MG63 (cell line): ENCODE measurements at places on chromosomes 6 and 20. TPM values are rescaled to one million over a fixed set of nuclear protein-coding genes. Genes with fewer than 3 reads are reported as not detected.
A peak's percentile ranks its signal among the peaks of the same experiment; 100 is the strongest.

Gene MRS2
- total RNA-seq = 9.6 and 13.3 TPM in 2 replicates

Gene STXBP5
- total RNA-seq = 6.0 and 8.9 TPM in 2 replicates

Gene HLA-DQB1
- not detected in 2 replicates for total RNA-seq

- no peak for DNase-seq
Observed at GRCh38 chr6:54827010-54827409, 19.6 kb upstream of the FAM83B start.

DNA sequence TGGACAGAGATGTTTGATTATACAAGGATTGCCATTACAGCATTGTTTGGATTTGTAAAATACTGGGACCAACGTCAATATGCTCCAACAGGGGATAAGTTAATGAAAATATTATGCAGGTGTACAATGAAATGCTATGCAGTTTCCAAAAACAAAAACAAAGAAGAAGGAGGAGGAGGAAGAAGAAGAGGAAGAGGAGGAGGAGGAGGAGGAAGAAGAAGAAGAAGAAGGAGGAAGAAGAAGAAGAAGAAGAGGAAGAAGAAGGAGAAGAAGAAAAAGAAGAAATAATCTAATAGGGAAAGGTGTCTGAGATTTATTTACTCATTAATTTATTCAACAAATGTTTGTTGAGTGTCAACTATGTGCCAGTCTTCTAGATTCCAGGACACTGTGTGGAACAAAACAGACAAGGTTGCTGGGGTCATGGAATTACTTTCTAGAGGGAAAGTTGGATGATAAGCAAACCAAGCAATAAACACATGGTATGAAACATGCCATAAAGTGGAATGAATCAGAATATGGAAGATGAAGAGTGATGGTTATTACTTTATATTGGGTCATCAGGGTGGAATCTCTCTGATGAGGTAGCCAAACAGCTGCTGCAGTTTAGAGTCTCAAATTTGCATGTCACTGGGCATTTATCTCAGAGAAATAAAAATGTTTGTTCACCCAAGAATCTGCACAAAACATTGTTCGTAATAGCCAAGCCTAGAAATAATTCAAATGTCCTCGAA lies 6.3 kb upstream of the TRIM27 start:
- no peak for DNase-seq

- DNase-seq = no peak
Observed at GRCh38 chr20:33178726-33179125, 10.8 kb downstream of the BPIFA2 start.

GRCh38 chr6:33815854-33816253 lies 12.1 kb upstream of the MLN start:
- DNase-seq = peak; percentile 51
